CD4-positive, alpha-beta T cell (primary cell): ENCODE measurements at places on chromosomes 16 and 17.

- DNase-seq: no peak
Observed at GRCh38 chr17:78998311-78999055, 11.1 kb downstream of the CANT1 start.

GRCh38 chr16:24347556-24347955 lies 91.4 kb downstream of the CACNG3 start:
- no peak for DNase-seq

DNA sequence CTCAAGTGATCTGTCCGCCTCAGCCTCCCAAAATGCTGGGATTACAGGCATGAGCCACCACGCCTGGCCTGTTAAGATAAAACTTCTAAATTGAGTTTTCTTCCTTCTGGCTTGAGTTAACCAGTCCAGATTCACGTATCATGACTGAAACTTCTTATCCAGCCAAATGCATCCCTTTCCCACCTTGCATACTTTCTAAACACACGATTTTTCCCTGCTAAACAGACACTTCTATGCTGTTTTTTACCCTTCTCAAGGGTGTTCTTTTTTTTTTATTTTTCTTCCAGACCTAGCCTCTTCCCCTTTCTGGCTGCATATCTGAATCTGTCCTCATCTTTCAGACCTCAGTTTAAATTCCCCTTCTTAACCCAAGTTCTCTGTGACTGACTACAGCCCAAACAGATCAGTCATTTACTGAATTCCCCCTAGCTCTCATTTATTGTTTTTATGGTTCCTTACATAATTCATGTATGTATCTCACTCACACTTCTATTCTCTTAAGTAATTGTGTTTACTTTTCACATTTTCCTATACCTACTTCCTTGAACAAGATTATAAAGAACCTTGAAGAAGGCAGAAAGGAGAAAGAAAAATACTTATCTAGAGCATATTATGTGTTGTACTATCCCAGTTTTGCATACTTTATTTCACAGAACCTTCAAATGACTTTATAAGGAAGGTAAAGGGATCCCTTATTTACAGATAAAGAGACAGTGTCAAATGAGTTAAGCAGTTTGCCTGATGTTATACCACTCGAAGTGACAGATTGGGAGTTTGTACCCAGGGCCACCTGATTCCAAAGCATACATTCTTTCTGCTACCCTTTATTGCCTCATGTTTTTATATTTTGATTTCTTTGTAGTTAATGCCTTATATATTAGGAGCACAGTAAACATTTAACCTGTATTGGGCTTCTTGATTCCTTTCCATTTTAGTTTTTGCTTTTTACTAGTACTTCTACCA lies 5.2 kb downstream of the EVI2B start:
- no peak for DNase-seq

- no peak for DNase-seq
Observed at GRCh38 chr17:58351182-58351581, 819 bp downstream of the SUPT4H1 start.

DNA sequence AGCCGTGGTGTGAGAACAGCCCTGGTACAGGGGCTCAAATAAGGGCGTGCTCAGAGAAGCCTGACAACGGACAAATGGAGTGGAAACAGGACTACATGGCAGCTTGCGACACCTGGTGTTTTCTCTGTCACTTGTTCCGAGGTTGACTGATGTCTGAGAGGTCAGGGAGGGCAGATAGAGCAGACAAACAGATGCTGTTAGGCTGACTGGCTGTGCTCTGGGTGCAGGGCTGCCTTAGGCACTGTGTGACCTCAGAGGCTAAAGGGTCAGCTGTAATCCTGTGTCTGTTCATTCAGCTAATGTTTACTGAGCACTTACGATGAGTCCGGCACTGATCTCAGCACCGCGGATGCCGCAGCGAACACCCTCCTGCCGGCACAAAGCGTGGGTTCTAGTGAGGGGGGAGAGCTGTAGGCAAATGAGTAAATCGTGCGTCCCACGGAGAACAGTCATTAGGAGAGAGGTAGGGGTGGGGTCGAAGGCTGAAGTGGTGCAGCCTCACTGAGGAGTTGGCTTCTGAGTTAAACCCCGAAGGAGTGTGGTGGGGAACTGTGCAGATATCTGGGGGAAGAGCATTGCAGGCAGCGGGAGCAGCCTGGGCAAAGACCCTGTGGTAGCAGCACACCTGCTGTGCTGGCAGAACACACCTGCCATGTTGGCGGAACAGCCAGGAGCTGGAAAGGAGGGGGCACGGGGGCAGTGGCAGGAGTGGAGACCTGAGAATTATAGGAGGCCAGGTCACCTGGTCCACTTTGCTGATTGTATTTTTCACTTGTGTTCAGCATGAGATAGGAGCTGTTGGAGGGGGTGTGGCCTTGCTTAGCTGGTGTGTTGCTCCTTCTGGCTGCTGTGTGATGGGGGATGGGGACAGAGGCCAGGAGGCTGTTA lies 35.0 kb downstream of the GPT2 start:
- DNase-seq: no peak

DNA sequence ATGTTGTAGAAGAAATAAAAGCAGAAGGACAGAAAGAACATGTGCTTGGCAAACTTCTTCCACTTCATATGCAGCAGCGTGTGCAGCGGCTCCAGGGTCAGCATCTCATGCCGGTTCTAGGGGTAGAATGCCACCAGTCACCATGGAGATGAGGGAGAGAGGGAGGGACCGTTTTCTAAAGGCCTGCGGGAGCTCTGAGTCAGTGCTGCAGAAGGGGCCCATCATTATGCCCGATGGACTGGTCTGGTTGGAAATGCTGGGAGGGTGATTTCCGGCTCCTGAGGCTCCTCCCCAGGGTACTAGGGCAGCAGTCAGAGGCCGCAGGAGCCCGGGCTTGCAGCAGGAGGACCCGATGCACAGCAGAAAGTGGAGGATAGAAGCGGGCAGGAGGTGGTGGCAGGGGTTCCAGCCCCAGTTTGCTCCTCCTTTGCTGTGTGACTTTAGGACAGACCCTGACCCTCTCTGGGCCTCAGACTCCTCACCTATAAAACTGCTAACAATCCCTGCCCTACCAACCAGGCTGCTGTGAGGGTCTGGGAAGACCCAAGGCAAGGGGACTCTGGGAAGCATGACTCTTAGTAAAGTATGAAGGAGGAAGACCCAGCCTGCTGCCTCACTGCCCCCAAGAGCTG lies 28.6 kb downstream of the TRPV3 start:
- no peak for DNase-seq

DNA sequence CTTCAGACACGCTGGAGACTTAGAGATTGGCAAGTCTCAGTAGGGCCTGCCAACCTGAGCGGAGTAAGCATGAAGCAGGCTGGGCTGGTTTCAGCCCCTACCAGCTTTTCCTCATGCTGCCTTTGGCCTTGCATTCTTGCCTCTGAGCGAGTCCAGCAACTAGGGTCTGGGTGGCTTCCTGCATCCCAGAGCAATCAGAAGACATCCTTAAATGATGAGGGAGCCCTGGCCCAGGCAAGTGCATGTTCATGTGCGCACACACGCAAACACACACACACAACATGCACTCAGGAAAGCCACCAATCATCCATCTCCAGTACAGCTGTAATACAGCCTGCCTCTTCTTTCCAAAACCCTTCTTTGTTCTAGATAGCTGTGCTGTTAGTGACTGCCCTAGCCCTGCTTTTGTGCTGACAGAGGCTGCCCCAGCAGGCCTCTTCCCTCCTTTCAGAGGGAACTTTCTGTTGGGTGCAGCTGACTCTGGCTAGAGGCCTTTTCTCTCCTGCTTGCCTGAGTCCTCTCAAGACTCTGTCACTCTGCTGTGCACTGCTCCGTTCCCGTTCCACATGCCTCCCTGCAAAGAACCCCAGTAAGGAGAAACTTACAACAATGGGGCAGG lies 30.7 kb upstream of the TBX2 start:
- no peak for DNase-seq

- DNase-seq: no peak
Observed at GRCh38 chr17:75473246-75473645, 16.8 kb downstream of the TMEM94 start.

GRCh38 chr17:15323131-15323530 lies 18.3 kb downstream of the TEKT3 start:
- no peak for DNase-seq

- no peak for DNase-seq
Observed at GRCh38 chr16:58459344-58460218, 40.4 kb upstream of the NDRG4 start.

GRCh38 chr17:27533874-27534815 lies 77.9 kb downstream of the KSR1 start:
- no peak for DNase-seq
